ENCODE measurements at places on chromosomes 6 and 20.

DNA sequence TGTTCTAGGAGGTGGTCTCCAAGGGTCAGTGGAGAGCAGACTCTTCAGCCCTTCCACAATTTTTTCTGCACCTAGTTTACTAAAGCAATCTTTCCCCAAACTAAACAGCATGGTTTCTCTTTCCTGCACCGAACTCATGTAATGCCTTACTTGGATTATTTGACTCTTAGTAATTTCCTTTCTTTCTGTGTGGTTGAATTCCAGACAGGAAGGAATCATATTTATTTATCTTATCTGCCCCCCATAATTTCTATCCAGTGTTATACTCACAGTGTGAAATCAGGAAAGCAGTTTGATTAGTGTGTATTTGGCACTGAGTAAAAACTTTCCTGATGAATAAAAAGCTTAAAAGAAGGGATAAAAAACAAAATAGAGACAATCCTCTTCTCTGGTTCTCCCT, 140.3 kb upstream of the STMND1 start:
- DNase-seq, result no peak

- DNase-seq, result peak; percentile 84
Observed at GRCh38 chr6:11414176-11414963, 123.2 kb upstream of the TMEM170B start.

GRCh38 chr6:68339488-68340131, 295.5 kb upstream of the ADGRB3 start:
- DNase-seq, result no peak

- no peak for DNase-seq
Observed at GRCh38 chr6:89098461-89098860, 17.9 kb downstream of the PNRC1 start.

DNA sequence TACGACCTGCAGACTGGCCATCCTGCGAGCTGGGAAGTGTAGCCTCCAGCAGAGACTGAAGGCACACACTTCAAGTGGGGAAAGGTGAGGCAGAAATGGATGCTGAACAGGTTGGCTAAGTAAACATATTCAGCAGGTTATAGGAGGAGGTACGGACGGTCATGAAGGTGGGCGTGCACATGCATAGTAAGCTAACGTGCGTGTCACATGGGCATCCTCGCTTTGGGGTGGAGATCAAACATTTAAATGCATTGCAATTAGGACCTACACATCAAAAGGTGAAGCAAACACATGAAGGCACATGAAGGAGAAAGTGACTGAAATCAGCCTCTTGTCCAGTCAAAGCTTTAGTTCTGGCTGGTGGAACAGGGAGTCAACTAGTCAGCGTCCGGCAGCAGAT, 305.6 kb upstream of the EXOC2 start:
- DNase-seq, result no peak

DNA sequence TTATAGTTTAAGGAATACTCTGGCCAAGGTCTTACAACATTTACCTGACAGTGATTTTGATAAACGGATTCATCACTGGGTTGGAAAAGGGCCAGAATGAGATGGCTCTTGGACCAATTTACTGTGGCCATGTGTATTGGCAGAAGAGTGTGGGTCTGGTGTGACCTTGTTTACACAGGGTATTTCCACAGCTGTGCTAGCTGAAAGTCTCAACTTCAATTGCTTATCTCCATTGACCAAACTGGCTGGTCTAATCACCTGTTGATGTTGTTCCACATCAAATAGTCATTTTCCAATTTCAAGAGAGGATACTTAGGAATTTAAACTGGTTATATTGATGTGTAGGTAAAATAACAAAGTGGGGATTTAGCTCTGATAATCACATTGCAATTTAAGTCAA, 501.6 kb upstream of the MAP3K7 start:
- DNase-seq, result no peak

- DNase-seq, result no peak
Observed at GRCh38 chr20:10194166-10194565, 24.5 kb upstream of the SNAP25 start.

DNA sequence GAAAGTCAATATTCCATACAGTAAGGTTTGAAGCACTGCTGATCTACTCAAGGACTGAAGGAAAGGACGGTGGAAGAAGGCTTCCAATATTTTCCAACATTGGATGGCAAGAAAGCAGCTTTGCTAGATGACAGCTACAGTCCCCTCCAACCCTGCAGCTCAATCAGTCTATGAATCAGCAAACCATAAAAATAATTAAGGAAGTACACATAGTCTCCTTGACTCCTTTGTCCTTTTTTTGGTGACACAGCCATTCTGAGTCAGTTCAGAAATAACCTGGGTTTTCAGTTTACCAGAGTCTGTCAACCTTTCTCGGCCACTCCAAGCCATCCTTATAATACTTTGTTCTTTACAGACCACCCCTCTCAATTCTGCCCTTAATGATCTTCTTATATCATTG, 232.5 kb downstream of the IBTK start:
- DNase-seq, result no peak

GRCh38 chr6:15061180-15061641, 184.7 kb upstream of the JARID2 start:
- no peak for DNase-seq

- DNase-seq, result no peak
Observed at GRCh38 chr6:7912024-7912423, 1.4 kb upstream of the TXNDC5 start.

- DNase-seq, result peak; percentile 46
Observed at GRCh38 chr20:45592574-45593189, 13.6 kb upstream of the WFDC8 start.

DNA sequence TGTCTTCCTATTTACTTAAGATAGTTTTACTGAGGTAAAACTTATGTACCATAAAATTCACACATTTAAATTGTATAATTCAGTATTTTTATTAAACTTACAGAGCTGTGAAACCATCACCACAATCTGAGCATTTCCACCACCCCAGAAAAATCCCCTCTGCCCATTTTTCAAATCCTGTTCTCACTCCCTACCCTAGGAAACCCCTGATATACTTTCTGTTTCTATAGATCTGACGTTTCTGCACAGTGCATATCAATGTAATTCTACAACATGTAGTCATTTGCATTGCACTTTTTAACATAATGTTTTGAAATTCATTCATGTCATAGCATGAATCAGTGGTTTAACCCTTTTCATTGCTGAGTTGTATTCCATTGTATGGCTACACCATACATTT, 96.7 kb upstream of the OPRM1 start:
- DNase-seq, result no peak

GRCh38 chr6:32177183-32177787, 920 bp upstream of the RNF5 start:
- peak; percentile 75 for DNase-seq

GRCh38 chr6:52550014-52550575, 26.8 kb downstream of the TRAM2 start:
- DNase-seq, result no peak

DNA sequence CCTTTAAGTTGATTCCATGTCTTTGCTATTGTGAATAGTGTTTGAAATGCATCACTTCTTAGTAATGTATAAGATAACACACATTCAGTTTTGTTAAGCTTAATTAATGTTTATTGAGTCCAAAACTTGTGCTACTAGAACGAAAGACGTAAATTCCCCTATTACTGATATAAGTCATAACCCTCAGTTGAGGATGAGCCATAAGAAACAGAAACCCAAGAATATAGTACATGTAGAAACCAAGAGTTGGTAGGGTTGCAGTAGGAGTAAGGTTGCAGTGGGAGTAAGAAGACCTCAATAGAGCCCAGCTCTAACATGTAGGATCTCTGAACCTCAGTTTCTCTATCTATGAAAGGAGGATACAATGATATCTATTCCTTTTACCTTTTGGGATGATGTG, 19.3 kb downstream of the CITED2 start:
- DNase-seq, result no peak

DNA sequence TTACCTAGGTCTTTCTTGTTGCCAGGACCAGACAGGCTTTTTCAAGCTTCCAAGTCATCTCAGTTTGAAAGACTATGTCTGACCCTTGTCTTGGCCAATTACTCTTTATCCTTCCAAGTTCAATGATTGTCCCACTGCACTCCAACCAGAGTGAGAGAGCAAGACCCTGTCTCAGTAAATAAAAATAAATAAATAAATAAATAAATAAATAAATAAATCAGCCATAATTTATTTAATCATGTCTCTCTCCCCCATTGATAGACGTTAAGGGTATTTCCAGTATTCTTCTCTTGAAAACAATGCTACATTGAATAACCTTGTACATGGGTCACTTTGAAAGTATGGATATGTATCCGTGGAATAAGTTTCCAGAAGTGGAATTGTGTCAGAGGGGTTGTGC, 83.2 kb downstream of the PTPRA start:
- no peak for DNase-seq

GRCh38 chr6:28378644-28379043, 20.9 kb downstream of the ZSCAN12 start:
- DNase-seq, result no peak

GRCh38 chr20:44370639-44371218, 15.2 kb downstream of the HNF4A start:
- DNase-seq, result no peak

DNA sequence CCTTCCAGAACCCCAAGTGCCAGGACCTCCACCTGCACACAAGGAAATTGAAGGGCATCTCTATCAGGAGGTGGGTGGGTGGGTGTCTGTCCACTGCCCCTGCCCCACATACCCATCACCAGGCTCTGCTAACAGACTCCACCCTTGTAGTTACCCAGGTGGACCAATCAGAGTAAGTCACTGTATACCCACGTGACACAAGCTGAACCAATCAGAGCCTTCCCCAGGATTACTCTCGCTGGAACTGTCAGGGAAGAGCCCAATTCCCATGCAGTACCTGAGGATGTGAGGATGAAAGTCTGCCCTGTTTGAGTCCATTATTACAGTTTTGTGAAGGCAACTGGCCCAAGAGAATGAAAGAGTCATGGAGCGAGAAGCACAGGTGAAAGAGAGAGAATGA, 4.2 kb downstream of the OCSTAMP start:
- DNase-seq, result no peak

DNA sequence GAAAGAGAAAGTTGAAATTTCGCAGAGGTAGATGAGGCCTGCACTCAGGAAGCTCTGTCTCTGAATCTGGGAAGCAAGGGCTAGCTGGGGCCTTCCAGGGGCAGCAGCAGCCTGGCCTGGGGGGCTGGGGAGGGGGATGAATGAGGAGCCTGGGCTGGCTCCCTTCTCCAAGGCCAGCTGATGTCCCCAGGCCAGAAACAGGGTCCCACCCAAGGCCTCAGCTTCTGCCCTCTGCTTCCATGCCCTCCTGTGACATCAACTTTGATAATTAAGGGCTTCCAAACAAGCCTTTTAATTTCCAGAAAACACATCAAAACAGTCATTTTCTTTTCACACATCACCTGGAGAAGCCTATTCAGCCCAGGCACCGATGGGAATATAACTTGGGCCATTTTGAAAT, 15.4 kb downstream of the TFAP2A start:
- DNase-seq, result no peak

DNA sequence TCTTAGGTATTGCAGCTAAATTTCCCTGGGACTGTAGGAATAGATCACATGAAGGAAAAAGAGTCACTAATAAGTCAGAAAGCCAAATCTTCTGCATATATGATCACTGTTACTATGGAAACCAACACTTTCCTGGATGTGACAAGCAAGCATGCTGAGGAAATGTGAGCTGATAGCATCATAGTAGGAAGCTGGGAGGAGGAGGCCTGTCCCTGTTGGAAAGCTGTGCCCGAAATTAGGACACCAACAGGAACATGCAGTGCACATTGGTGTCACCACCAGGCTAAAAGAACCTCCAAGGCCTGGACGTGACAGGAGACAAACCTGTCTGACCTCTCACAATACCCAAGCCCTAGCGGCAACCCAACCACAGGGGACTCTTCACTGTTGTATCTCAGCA, 181.9 kb upstream of the PCSK2 start:
- no peak for DNase-seq

DNA sequence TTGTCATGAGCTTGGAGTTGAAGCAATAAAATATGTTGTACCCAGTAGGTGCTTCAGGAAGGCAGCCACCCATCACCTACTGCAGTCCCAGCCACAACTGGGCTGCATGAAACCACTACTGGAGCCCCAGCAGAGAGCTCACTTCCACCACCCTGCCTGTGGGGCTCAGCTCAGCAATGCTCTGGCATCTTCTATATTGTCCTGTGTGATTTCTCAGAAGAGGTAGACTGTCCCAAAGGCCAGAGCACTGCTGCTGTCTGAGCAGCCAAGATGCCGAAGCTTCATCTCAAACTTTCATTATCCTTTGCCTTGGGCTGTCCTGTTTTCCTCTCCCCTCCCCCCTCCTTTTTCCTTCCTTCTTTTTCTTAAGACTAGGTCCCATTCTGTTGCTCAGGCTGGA, 126.9 kb downstream of the DHX35 start:
- DNase-seq, result no peak

DNA sequence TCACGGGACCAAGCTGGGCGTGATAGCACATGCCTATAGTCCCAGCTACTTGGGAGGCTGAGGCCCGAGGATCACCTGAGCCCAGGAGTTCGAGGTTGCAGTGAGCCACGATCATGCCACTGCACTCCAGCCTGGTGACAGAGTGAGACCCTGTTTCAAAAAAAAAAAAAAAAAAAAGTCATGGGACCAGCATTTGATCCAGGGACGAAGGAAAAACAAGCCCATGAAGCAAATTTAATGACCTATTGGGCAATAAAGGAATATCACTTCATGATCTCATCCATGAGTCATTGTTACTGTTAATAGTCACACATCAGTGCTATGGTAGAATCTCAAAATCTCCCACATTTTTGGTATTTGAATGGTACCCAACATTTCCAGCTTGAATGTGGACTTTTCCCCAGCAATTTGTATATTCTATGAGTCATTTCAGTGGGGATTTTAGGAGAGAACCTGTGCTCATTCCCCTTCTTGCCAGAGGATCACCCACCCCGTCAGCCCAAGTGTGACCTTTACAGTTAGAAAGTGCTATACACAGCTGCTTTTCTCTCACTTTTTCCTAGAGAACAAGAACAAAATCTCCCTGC, 8.5 kb upstream of the SOD2 start:
- no peak for DNase-seq

- DNase-seq, result no peak
Observed at GRCh38 chr6:129534926-129535325, 175.1 kb downstream of the ARHGAP18 start.

DNA sequence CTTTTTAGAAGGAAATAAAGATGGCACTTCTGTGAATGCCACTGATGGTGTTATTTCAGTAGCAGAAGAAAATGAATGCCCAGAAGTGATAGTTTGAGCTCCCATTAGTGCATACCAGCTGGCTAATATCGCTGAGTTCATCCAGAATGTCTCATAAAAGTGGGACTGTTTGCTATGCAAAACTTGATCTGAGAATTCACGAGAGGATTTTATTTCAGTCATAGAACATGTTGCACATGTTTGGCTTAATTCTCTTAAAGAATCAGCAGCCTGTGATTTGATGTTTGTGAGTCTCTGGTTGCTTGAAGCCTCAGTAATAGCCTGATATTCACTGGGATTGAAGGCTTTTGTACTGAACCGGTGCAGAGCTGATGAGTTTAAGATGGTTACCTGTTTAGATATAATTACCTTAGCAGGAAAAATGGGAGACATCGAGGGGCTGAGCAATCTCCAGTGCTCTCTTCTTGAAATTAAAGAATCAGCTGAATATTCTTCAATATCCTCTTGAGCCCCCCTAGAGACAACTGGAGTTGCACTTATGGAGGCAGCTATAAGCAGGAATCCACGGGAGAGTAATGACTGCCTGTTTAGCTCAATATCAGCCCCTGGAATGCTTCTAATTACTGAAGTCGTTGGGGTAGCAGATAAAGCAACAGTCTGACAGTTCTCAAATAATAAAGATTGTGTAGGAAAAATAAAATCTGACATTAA, 955.5 kb downstream of the PHF3 start:
- DNase-seq, result no peak

Data from CD4-positive, alpha-beta T cell treated with Interleukin-17A for 1 hour (primary cell).